ENCODE measurements at places on chromosomes 7 and 10.
A peak's percentile ranks its signal among the peaks of the same experiment; 100 is the strongest.

DNA sequence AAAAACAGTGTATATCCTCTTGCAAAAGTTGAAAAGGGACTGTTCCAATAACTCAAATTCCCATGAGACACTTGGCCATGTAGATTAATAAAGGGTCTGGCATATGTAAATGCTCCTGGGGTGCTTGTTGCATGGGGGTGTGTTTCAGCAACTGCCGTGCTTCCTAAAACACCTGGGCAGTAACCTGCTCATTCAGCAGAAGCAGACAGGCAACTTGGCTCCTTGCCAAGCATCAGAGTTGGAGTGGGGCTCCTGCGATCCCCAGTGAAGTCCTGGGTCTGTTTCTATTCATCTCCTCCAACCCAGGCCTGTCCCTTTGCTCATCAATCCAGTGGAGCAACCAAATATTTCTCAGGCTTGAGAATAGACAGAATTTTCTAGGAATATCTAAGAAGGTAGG lies 42.2 kb upstream of the ADAM12 start:
- no peak for DNase-seq

GRCh38 chr7:158384746-158385145 lies 202.9 kb downstream of the PTPRN2 start:
- no peak for DNase-seq

GRCh38 chr7:129790136-129790535 lies 162.6 kb downstream of the UBE2H start:
- DNase-seq, result peak; percentile 34

GRCh38 chr7:25578991-25579777 lies 350.9 kb upstream of the NPVF start:
- no peak for DNase-seq

GRCh38 chr10:69894156-69894555 lies 92.5 kb downstream of the COL13A1 start:
- no peak for DNase-seq

DNA sequence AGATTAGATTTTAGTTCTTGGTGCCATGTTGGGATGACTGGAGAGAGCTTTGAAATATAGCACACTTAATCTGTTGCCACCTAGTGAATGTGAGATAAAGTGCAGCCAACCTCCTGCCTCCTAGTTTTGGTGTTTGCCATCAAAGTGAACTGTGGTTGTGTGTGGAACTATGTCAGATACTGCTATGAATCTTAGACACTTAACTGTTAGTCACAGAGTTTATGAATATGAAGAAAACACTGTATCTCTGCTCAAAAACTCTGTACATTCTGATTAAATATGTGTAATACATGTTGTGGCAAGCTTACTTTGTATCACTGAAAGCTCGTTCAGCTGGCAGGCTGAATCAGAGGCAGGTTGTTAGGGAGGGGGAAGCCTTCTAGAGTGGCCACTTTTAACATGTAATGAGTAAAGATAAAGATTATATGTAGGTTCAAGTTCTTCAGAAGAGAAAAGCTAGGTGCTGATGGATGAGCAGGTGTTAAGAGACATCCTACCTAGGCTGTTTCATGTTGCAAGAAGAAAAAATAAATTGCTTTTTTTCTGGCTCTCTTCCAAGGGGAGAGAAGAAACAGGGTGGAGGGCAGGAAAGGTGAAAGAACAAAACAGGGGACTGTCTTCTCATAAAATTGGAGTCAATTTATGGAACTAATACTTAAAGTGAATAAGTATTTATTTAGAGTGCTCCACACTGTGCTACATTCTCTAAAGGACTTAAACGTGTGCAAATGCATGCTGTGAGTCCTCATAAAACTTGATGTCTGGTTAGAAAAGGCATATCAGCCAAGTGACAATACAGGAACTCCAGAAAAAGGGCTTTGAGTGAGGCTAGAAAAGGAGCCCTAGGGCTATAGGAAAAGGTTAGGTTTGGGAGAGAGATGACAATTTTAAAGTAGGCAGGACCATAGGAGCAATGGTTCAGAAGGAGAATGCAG lies 14.1 kb upstream of the LAMB1 start:
- DNase-seq, result peak; percentile 75

DNA sequence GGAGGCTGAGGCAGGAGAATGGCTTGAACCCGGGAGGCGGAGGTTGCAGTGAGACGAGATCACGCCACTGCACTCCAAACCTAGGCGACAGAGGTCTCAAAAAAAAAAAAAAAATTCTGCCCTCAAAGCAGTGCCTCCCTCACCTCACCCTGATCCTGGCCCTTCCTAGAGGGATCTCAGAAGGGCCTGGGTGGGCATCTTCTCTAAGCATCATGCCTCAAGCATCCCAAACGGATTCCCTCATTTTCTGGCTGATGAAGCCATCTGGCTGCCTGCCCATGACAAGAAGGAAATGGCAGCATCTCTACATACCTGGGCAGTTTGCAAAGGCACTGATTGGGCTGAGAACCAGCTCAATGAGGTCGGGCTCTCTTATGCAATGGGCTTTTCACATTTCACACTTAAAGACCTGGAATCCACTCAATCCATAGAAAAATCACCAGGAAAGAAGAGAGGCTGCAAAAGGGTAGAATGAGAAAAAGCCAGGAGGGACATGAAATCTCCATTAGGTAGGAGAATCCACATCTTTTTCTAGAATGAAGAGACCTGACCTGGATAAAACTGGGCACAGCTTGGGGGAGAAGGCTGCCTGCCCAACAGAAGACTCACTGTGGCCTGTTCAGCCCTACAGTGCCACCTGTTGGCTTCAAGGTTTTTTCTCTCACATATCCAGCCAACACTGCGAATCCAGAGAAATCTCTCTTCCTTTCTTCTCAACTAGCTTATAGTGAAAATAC lies 48.1 kb downstream of the PDLIM1 start:
- DNase-seq, result peak; percentile 69

DNA sequence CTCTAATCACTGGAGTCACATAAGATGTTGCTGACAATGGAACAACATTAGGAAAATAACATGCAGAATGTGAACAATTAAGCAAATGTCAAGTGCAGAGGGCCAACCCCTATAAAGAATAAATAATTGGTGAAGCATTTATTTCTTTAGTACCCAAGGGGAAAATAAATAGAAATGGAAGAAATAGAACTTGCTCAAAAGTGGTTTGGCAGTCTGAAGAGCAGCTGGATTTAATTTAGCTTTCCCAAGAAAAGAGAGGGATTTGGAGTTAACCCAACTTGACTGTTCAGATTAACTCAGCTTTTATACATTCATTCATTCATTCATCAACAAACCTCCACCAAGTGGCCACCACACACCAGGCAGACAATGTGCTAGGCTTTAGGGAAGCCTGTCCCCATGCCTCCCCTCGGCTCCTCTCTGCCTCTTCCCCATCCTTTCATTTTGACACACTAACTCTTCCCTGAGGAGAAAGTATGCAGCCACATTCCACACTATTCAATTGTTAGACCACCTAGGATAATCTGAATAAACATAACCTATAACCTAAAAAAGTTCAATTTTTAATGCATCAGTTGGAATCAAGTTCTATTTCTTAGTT lies 295.5 kb downstream of the AHR start:
- DNase-seq, result peak; percentile 95

- no peak for DNase-seq
These were observed 144.3 kb upstream of the ZMIZ1 start for GRCh38 chr10:78924319-78925003.

- DNase-seq, result no peak
These were observed 38.9 kb downstream of the MKI67 start for GRCh38 chr10:128087146-128087883.

- no peak for DNase-seq
These were observed 57.5 kb downstream of the INSIG1 start for GRCh38 chr7:155355176-155355575.

DNA sequence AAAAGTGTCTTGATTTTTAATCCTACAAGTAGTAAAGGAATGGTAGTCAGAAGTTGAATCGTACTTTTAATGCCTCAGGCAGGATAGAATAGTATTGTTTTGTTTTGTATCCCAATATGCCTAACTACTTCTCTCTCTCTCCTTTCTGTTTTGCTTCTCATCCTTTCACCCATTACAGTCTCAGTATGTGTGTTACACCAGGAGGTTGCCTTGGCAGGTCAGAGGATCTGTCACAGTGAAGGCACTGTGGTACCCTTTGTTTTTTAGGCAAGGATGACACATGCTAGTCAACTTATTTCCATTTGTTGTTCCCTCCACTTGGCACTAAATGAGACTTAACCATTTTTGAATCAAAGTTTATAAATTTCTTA lies 94.4 kb downstream of the MAPK8 start:
- no peak for DNase-seq

GRCh38 chr7:22604246-22604645 lies 104.3 kb upstream of the STEAP1B start:
- DNase-seq, result peak; percentile 38

- DNase-seq, result no peak
These were observed 65.5 kb downstream of the MKX start for GRCh38 chr10:27680006-27680557.

GRCh38 chr7:81780914-81781693 lies 11.3 kb upstream of the HGF start:
- no peak for DNase-seq

DNA sequence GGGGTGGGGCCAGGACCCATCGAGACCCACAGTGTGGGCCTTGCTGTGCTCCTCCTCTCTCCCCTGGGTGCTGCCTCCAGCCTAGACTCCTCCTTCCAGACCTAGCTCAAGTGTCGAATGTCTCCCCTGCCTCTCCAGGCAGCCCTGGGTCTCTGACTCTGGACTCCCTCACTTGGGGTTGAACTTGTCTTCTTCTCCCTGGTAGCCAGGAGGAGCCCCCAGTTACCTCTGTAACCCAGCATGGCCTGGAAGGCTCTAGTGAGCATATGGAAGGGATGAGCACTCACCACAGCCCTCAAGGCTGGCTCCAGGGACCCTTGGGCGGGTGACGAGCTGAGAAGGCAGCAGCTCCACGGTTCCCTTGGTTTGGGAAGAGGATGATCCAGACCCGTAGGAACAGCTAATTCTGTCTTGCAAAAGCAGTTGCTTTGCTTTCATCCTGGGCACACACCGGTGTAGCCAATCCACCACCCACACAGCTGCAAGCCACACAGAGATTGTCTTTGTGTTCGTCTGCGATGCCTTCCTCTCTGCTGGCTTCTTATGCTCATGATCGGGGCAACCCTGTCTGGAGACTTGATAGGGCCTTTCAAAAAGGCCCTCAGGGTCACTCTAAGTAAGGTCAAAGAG lies 52.3 kb upstream of the ANTXRL start:
- DNase-seq, result no peak

- DNase-seq, result no peak
These were observed 119.6 kb downstream of the CHN2 start for GRCh38 chr7:29314148-29314547.

GRCh38 chr10:77381750-77382149 lies 255.9 kb downstream of the KCNMA1 start:
- no peak for DNase-seq

GRCh38 chr10:22701132-22701826 lies 13.1 kb downstream of the PIP4K2A start:
- no peak for DNase-seq

DNA sequence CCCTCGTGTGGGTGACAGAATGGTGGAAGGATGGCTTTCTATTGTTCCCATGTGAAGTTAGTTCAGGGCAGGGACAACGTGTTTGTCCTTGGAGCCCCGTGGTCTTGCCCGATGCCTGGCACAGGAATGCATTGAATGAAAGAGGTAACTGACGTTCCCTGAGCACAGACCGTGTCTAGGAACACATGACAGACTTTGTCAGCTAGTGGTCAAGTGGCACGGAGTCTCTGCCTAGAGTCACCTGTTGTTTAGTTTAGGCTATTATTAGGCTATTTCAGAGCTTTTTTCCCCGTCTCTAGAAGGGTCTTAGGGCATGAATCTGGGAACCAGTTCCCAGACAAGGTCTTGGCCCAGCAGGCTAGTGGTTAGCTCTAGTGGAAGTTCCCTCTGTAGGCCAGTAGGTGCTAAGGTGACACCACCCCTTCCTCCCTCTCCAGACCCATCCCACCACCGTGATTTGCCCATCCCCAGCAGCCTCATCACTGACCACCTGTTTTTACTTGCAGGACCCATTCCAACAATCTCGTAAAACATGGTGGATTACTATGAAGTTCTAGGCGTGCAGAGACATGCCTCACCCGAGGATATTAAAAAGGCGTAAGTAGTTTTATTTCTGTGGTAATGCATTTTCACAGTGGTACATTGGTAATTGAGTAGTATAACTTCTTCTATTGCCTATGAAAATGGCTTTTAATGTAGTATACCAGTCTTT lies 21.4 kb downstream of the DNAJB6 start:
- DNase-seq, result no peak

DNA sequence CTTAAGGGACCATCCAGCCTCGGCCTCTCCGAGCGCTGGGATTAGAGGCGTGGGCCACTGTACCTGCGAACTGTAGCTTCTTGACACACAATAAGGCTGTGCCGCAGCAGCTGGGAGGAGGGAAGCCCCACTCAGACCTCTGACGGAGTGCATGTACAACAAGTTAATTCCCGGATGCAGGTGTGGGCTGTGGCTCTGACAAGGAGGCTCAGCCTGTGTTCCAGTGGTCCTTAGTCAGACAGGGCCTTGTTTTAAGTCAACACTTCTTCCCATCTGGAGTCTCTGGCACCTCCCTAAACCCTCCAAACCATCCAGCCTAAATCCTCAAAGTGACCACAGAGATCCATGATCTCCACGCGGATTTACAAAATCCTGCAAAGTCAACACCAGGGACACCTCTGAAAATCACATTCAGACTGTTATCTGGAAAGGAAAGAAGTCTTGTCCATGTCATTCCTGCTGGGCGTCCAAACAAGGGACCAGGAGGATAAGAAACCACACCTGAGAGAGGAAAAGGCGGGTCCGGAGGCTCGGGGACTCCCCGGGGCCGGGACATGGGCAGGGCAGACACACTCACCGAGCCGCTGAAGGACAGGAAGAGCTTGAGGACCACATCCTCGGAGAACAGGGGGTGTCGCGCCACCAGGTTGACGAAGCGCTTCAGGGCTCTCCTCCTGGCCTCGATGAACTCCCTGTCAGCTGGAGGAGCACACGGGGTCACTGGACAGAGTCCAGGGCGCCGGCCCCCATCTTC lies 29.4 kb downstream of the NUDT1 start:
- DNase-seq, result no peak

DNA sequence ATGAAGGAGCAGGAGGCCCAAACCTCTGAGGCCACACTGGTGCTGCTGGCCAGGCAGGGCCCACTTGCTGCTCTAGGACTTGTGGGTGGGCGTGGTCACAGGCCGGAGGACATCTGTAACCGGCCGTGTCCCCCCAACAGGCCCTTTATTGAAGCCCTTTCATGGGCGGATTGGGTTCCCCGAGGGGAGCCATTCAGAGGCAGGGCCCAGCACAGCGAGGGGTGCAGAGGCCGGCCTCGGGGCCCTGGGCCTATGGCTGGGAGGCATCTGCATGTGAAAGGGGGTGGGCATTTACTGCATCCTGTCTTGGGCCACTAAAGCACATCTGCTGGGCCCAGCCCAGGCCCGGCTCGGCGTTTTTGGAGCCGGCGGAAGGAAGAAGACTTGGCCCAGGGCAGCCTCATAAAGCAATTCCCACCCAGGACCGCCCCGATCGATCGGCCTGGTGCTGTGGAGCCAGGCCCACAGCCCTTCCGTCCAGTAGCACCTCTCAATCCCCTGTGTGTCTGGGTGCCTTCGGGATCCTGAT lies 8.4 kb downstream of the LHPP start:
- no peak for DNase-seq
